GM12891 (cell line): ENCODE measurements at places on chromosomes 12 and 14.

DNA sequence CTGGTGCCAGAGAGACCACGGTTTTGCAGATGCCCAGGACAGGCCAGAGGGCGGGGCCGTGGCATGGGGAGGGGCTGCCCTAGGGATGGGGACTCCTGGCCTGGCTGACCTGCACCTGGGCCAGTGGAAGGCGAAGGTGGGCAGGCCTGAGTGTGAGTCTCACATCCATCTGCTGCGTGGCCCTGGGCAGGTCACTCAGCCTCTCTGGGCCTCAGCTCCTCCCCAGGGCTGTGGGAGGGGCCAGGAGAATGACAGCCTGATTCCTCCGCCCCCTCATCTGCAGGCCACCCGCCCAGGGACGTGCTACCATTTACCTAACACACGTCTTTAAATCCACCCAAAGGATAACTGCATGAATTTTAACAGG lies 90.9 kb downstream of the GALNT9 start:
- DNase-seq: no peak

DNA sequence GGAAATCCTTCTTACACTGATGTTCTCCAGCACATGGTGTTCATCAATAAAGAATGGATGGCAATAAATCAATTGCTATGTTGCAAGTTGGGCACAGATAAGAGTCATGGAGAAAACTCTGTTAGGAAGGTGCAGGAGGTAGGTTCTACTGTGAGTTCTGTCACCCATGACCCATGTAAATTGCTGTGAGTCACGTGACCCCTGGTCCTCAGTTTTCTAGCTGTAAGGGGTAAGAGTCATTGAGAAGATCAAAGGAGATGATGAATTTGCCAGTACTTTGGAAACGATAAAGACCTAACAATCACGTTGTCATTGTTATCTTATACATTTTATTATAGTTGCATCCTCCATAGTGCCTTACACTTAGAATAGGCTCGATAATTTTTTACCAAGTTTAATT lies 235.2 kb upstream of the ARID2 start:
- no peak for DNase-seq

- DNase-seq: no peak
These were observed 31.2 kb downstream of the DAD1 start for GRCh38 chr14:22557846-22558220.

DNA sequence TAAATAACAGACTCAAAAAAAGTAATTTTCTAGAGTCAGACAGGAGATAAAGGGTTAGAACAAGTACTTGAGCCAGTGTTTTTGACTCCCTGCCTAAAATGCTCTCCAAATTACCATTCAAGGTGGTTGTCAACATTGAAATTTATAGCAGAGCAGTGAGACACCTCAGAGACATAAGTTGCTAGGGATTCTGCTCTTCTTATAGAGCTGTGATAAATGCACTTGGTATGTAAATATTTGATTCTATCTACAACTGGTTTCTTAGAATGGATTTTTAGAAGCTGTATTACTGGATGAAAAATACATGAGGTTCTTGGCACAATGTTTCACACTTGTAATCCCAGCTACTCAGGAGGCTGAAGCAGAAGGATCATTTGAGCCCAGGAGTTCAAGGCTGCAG lies 83.9 kb upstream of the OSBPL8 start:
- no peak for DNase-seq

DNA sequence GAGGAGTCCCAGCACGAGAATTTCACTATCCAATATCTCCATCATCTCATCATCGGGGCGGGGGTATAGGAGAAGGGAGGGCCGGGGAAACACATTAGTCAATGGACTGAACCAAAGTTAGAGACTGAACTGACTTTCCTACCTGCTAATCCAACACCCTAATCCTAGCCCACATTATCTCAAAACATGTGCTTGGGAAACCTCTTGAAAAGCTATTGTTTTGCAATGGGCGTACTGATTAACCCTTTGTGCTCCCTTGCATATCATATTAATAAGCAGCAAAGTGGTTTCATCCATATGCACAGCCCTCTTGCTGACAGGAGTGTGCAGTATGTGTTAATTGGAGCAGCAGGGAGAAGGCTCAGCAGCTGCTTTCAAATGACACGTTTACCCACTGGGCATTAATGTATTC lies 125.7 kb upstream of the GRIP1 start:
- no peak for DNase-seq

DNA sequence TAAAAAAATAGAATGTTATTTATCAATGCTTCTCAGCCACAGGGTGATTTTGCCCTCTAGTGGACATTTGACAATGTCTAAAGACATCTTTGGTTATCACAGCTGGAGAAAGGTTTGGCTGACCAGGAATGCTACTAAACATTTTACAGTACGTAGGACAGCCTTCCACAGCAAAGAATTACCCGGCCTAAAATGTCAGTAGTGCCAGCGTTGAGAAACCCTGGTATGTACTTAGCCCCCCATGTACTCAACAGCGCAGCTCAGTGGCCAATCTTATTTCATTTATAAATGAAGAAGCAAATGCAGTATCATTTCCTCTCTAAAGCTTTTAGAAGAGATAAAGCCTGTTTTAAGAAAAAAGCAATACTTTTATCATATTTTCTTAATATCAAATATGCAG lies 5.8 kb downstream of the MARK3 start:
- DNase-seq: no peak

GRCh38 chr14:73655851-73656250 lies 11.1 kb downstream of the DNAL1 start:
- DNase-seq: no peak

GRCh38 chr14:33902363-33902762 lies 48.5 kb downstream of the EGLN3 start:
- no peak for DNase-seq

DNA sequence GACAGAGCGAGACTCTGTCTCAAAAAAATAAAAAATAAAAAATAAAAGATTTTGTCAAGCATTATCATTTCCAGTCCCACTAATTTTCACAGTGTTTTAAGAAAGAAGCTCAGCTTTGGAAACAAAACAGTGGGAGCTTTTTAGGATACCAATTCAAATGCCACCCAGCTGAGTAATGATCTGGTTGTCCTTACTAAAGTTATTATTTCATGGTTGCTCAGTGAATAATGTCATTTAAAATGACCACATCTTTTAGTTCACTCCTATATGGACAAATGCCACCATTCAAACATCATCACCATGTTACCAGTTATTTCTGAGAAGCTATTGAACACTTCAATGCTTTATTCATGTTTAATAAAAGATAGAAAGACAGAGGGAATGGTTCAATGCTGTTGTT lies 365.0 kb downstream of the CCER1 start:
- no peak for DNase-seq

GRCh38 chr12:105773471-105773870 lies 365.3 kb downstream of the NUAK1 start:
- DNase-seq: no peak

DNA sequence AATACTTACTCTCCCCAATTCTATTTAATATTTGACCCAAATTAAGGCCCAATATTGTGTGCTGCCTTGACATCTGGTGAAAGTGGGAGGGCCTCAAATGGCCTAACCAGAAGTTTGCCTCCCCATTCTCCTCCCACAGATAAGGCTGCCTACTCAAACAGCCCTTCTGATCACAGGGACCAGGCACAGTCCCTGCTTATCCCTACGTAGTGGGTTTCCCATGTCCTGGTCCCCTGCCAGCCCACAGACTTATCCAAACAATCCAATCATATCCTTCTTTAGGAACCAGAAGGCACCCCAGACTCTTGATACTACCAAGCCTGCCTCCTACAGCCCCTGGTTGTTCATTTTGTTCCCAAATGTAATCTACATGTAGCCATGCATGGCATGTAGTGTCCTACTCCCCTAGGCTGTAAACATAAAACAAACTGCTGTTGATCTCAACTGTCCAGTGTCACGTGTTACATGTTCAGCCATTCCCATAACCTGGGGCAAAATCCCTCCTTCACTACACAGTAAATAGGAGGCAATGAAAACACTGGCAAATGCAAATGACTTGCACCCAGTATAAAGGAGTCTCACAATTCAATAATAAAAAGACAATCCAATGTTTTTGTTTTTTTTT lies 49.3 kb downstream of the EEA1 start:
- no peak for DNase-seq

GRCh38 chr12:132858718-132859266 lies 28.6 kb downstream of the CHFR start:
- no peak for DNase-seq

- no peak for DNase-seq
These were observed 143.3 kb downstream of the APAF1 start for GRCh38 chr12:98788396-98788795.
